ENCODE measurements at places on chromosomes 5 and 9. TPM values are rescaled to one million over a fixed set of nuclear protein-coding genes. Genes with fewer than 3 reads are reported as not detected.

The ACTBL2 gene
- total RNA-seq = not detected

The PDE6A gene
- 0.13 TPM for total RNA-seq

The FAM221B gene
- total RNA-seq = not detected

The BARHL1 gene
- not detected for total RNA-seq

The MAMDC4 gene
- 11.0 TPM for total RNA-seq

The COL5A1 gene
- total RNA-seq = 21.6 TPM

The SARDH gene
- 1.3 TPM for total RNA-seq

The SPATA31C1 gene
- total RNA-seq = not detected

The ACSL6 gene
- total RNA-seq = 4.5 TPM

The LRRC26 gene
- not detected for total RNA-seq

The PIP5K1B gene
- total RNA-seq = 27.1 TPM

The PARP8 gene
- total RNA-seq = 5.5 TPM

The DOCK8 gene
- 2.4 TPM for total RNA-seq

The TMEM174 gene
- total RNA-seq = not detected

The LECT2 gene
- not detected for total RNA-seq

The NOXA1 gene
- total RNA-seq = 3.3 TPM

The BTNL9 gene
- total RNA-seq = 25.2 TPM

The LAMC3 gene
- total RNA-seq = 0.89 TPM

The FOXD4 gene
- not detected for total RNA-seq

The WDR5 gene
- 16.6 TPM for total RNA-seq

The SH3GL2 gene
- total RNA-seq = 7.3 TPM

The SLC1A3 gene
- 53.0 TPM for total RNA-seq

The SGCD gene
- 83.1 TPM for total RNA-seq

The ALDH1A1 gene
- total RNA-seq = 6.2 TPM

The ERGIC1 gene
- 76.9 TPM for total RNA-seq

The FGD3 gene
- 2.6 TPM for total RNA-seq

The LRRC19 gene
- not detected for total RNA-seq

The NDST1 gene
- total RNA-seq = 67.6 TPM

The NUDT12 gene
- total RNA-seq = 11.4 TPM

The MSX2 gene
- 2.1 TPM for total RNA-seq

The KIF24 gene
- total RNA-seq = 0.89 TPM

The DHFR gene
- total RNA-seq = 9.2 TPM

The FAM240B gene
- not detected for total RNA-seq

The RBM27 gene
- 16.1 TPM for total RNA-seq

The ECM2 gene
- 8.0 TPM for total RNA-seq

The ANKRD55 gene
- total RNA-seq = not detected

The TIMD4 gene
- not detected for total RNA-seq

The SPATA6L gene
- total RNA-seq = 2.4 TPM

The FBP2 gene
- not detected for total RNA-seq

The PDE8B gene
- 5.7 TPM for total RNA-seq

The GLRA1 gene
- total RNA-seq = not detected

The DEPDC1B gene
- not detected for total RNA-seq
